ENCODE measurements at places on chromosomes 3 and 15.

GRCh38 chr3:62559831-62560445 lies 186.6 kb upstream of the FEZF2 start:
- no peak overlapping the region for H3K27ac ChIP-seq
- DNase-seq = no peak
- H3K27me3 ChIP-seq = no peaks in the 10 kb centered on the region
- no peaks in the 10 kb centered on the region for H3K4me1 ChIP-seq
- no peak overlapping the region for H3K4me3 ChIP-seq
- no peaks in the 10 kb centered on the region for H3K36me3 ChIP-seq

- no peak overlapping the region for H3K27ac ChIP-seq
- DNase-seq = no peak
- no peaks in the 10 kb centered on the region for H3K27me3 ChIP-seq
- no peaks in the 10 kb centered on the region for H3K36me3 ChIP-seq
- H3K4me3 ChIP-seq = no peak overlapping the region
- no peaks in the 10 kb centered on the region for H3K4me1 ChIP-seq
Observed at GRCh38 chr15:75776065-75776423, 63.4 kb upstream of the CSPG4 start.

DNA sequence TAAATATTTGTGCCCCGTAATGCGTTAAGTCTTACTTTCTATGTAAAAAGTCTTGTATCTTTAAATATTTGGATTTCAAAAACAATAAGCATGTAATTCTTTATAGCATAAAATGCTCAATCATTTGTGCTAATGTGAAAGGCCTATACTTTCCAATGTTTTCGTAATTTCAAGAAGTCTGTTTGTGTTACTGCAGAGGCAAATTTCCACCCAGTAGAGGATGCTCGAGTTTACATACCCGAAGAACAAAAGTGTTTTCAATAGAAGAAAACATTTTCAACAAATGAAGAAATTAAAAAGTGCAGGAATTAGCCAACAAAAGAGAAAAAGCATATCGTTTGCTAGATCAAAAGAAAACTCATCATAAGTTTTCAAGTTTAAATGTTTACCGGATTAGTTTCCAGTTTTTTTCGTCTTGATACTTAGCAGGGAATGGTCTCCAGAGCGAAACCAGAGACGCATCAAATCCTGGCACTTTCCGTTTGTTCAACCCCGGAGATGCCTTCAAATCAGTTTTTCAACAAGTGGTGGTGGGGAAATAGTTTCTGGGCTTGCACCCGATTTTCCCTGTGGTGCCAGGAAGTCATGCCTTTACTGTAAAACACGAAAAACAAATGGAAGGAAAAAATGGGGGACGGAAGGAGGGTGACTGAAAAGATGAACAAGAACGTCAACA lies 1.0 kb downstream of the CGGBP1 start:
- H3K4me1 ChIP-seq = peaks cover 4% of the 10 kb centered on the region
- H3K4me3 ChIP-seq = peak overlapping the region; percentile 87
- DNase-seq = no peak
- H3K27me3 ChIP-seq = no peaks in the 10 kb centered on the region
- no peaks in the 10 kb centered on the region for H3K36me3 ChIP-seq
- H3K27ac ChIP-seq = peak overlapping the region; percentile 96

DNA sequence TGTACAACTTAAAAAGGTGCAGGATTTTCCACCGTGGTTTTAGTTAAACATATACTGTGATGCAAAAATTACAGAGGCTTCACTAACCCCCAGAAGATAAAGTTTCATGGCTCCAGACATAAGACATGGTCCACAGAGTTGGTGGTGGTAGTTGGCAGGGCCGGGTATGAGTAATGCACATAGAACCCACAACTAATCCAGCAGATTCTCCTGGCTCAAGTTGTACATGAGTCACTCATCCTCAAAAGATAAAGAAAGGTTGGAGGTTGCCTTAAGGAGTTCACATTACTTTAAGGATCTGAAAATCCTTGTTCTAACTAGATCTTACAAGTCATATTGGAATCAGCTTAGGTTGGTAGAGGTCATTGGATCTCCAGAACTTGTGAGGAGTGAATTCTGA lies 98.3 kb upstream of the ZBTB20 start:
- H3K4me3 ChIP-seq = no peak overlapping the region
- H3K4me1 ChIP-seq = no peaks in the 10 kb centered on the region
- H3K27me3 ChIP-seq = no peaks in the 10 kb centered on the region
- H3K36me3 ChIP-seq = no peaks in the 10 kb centered on the region
- no peak overlapping the region for H3K27ac ChIP-seq

DNA sequence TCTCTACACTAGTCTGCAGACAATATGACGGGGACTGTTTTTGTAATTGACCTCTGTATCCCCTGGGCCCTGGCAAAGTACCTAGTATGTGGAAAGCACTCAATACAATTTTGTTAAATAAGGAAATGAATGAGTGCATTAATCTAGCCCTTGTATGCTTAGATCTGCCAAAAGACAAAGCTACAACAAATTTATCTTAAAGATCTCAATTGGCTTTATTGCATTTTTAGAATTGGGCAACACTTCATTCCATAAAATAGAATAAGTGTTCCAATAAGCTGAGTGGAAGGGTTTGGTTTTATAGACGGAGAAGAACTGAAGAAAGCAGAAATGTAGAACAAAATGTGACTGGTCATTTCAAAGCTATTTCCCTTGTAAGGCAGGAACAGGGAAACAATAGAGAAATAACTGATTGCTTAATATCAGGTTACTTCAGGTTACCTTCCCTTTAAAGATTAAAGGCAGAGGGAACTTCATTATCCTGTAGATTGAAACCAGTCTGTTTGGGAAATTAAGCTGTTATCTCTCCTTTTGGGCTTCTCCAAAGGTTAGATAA lies 108.3 kb upstream of the MME start:
- no peak overlapping the region for H3K4me3 ChIP-seq
- H3K27ac ChIP-seq = no peak overlapping the region
- no peaks in the 10 kb centered on the region for H3K36me3 ChIP-seq
- H3K4me1 ChIP-seq = no peaks in the 10 kb centered on the region
- no peaks in the 10 kb centered on the region for H3K27me3 ChIP-seq

GRCh38 chr15:96285729-96286254 lies 44.7 kb upstream of the NR2F2 start:
- H3K4me3 ChIP-seq = no peak overlapping the region
- no peaks in the 10 kb centered on the region for H3K27me3 ChIP-seq
- H3K36me3 ChIP-seq = no peaks in the 10 kb centered on the region
- no peaks in the 10 kb centered on the region for H3K4me1 ChIP-seq
- no peak overlapping the region for H3K27ac ChIP-seq
- DNase-seq = no peak

DNA sequence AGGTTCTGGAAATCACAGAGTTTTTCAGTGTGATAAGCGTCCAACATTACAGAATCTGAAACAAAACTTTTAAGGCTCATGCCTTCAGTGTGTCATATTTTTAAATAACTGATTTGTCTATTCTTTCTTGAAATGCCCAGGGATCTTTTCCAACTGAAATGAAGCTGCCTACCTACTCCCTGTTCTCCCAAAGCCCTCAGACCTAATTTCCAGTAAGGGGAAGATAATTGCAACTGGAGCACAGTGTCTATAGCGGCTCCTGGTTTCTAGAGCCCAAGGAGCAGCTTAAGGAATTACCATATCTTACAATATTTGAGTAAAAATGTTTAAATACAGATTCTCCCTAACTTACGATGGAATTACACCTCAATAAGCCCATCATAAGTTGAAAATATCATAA lies 33.0 kb downstream of the LRRC2 start:
- no peak overlapping the region for H3K4me3 ChIP-seq
- no peak for DNase-seq
- no peaks in the 10 kb centered on the region for H3K27me3 ChIP-seq
- H3K27ac ChIP-seq = no peak overlapping the region
- H3K4me1 ChIP-seq = no peaks in the 10 kb centered on the region

GRCh38 chr15:41429003-41429890 lies 12.4 kb downstream of the RTF1 start:
- no peaks in the 10 kb centered on the region for H3K36me3 ChIP-seq
- no peaks in the 10 kb centered on the region for H3K27me3 ChIP-seq

- H3K4me1 ChIP-seq = no peaks in the 10 kb centered on the region
- peak; percentile 87 for DNase-seq
- H3K27me3 ChIP-seq = no peaks in the 10 kb centered on the region
- H3K36me3 ChIP-seq = no peaks in the 10 kb centered on the region
Observed at GRCh38 chr3:134250717-134251220, at the start of gene RYK. TSS of gene RYK (minus strand) at chr3:134250859. CDS start at chr3:134250654, 205 bp downstream.

Data from colonic mucosa (tissue), 4 donors.